ENCODE measurements at places on chromosomes 11 and 22. TPM values are rescaled to one million over a fixed set of nuclear protein-coding genes. Genes with fewer than 3 reads are reported as not detected.

TRIM22 gene
- 238 TPM for total RNA-seq

POU2AF3 gene
- not detected for total RNA-seq

CBX6 gene
- total RNA-seq: 73.1 TPM

- no peaks in the 10 kb centered on the region for H3K27me3 ChIP-seq
- no peak overlapping the region for H3K27ac ChIP-seq
- H3K36me3 ChIP-seq: no peaks in the 10 kb centered on the region
- no peaks in the 10 kb centered on the region for H3K4me1 ChIP-seq
- no peak overlapping the region for H3K4me3 ChIP-seq
These were observed 352.1 kb downstream of the OPCML start for GRCh38 chr11:133180201-133180600.

DNA sequence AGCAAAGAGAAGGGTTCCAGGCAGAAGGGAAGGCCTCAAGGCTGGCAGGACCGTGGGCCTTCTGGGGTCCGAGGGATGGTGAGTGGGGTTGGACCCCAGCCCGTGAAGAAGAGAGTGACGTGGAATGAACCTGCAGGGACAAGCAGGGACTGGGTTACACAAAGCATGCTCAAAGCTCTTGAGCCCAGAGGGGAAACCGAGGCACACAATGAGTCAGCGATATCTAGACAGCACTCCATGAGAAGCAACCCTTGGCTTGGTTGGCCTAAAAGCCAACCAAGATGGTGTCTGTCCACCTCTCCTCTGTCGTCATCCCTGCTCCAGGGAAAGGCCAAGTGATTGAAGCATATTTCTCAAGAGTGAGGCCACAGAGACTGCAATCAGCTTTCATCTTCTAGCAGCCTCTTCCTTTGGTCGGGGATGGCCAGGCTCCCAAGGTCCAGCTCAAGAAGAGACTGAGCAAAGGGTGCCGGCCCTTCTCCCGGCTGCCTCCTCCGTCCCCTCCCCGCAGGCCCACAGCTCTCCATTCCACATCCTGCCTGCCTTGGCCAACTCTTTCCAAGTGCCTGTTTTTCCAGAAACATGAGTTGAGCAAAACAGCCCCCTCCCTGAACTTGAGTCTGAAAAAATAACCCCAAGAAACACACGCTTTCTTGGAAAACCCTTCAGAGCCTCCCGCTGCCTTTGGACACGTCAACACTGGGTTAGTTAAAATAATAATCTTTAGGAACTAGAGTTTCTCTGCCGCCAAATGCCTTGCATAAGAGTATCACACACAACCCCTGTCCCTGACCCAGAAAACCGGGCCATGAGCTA, 556.6 kb downstream of the MIAT start:
- DNase-seq: no peak
- H3K27me3 ChIP-seq: peaks cover 11% of the 10 kb centered on the region
- H3K4me1 ChIP-seq: no peaks in the 10 kb centered on the region
- no peaks in the 10 kb centered on the region for H3K36me3 ChIP-seq
- no peak overlapping the region for H3K27ac ChIP-seq
- no peak overlapping the region for H3K4me3 ChIP-seq

DNA sequence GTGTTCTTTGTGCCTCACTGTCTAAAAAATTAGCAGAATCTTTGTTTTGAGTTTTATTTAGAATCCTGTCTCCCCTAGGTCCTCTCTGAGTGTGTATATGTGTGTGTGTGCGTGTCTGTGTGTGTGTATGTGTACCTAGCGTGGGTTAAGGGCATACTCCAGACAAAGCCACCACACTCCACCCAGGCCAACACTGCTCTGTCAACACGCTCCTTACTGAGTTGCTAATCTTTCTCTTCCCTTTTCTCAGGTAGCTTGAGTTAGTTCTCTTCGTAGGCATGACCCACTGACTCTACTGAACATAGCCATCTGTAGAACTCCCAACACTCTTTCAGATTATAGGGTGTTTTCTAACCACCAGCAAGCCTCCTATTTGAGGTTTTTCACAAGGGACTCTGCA, 131.1 kb downstream of the LRRC4C start:
- no peaks in the 10 kb centered on the region for H3K4me1 ChIP-seq
- no peak overlapping the region for H3K27ac ChIP-seq
- H3K27me3 ChIP-seq: no peaks in the 10 kb centered on the region
- no peak for DNase-seq
- no peaks in the 10 kb centered on the region for H3K36me3 ChIP-seq
- H3K4me3 ChIP-seq: no peak overlapping the region

DNA sequence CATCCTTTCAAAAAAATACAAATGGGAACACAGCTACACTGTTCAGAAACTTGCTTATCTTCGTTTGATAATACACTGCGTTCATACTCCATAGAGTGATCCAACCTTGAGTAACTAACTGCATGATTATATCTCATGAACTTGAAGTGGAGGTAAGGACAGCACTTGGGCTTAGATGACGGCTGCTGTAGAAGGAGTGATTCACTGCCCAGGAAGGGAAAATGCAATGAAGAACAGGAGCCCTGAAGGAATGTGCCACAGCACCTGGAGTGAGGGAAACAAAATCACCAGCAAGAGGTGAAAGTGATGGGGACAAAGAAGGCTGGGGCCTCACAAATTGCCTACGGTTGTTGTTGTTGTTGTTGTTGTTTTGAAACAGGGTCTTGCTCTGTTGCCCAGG, 44.1 kb upstream of the SC5D start:
- H3K4me3 ChIP-seq: no peak overlapping the region
- no peak overlapping the region for H3K27ac ChIP-seq
- no peak for DNase-seq
- peaks cover 3% of the 10 kb centered on the region for H3K4me1 ChIP-seq
- peaks cover 11% of the 10 kb centered on the region for H3K27me3 ChIP-seq
- no peaks in the 10 kb centered on the region for H3K36me3 ChIP-seq
